Suppressor macrophage treated with lipopolysaccharide for 4 hours (primary cell): ENCODE measurements at places on chromosomes 1 and 21.

DNA sequence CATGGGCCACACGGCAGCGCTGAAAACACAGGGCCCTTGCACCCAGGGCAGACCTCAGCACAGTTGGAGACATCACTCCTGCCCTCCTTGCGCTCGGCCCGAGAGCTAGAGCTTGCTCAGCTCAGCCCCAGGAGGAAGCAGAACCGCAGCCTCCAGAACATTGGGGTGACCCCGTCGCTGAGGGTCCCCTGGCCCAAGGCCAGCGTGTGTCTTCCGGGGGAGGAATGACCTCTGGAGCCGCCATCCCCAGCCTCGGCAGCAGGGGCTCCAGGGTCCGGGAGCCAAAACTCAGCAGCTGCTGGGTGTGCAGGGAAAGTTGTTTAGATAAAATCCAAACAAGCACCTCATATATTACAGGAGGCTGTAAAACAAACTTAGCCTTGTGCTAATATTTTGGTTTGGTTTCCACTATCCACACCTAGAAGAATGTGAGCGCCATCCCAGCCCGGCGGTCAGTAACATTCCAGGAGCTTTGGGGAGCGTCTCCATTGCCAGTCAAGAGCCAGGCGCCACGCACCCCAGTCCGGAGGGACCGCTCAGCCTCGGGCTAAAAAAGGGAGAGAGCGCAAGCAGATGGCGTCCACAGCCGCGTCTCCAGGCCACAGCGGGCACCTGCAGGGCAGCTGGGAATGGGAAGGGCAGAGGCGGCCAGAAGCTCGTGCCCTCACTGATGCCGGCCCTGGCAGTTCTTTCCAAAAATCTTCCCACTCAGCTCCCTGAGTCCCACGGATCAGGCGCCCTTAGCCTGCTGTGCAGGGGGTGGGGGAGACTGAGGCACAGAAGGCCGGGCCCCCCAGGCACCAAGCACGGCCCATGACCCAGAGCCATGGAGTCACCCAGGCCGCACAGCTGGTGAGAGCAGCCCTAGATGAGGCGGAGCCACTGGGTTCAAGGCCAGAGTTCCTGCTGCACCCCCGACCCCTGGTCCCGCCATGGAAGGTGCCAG, 52.0 kb downstream of the SLX9 start:
- DNase-seq: no peak

- peak; percentile 61 for DNase-seq
These were observed 46.6 kb downstream of the FCRL5 start for GRCh38 chr1:157505481-157506272.

GRCh38 chr21:42531771-42532170, 18.1 kb downstream of the SLC37A1 start:
- no peak for DNase-seq

- DNase-seq: no peak
These were observed 1.6 kb upstream of the MARK1 start for GRCh38 chr1:220526294-220526693.

GRCh38 chr21:37628362-37628761, 261.8 kb downstream of the DYRK1A start:
- no peak for DNase-seq

DNA sequence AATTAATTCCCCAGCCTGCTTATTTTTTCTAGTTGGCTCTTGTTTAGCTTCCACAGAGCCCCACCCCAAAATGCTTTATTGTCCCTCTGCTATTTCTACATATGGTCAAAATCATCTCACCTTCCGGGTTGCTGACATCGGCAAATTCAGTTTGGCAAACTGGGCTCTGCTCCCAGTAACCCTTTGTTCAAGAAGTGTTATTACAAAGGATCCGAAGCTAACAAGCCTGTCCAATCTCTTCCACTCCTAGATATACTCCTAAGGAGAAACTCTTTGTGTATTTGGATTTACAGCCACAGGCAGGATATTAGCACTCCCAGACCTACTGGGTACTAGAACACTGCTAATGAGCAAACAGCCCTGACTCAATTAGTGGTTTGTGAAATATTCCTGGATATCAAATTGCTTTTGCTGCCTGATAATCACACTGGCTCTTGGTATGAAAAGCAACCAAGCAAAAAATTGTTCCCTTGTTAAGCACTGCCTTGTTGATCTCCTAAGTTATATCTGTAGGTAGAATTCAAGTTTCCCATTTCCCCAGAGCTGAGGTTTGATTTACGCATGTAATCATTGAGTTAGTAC, 4.0 kb downstream of the JUN start:
- peak; percentile 16 for DNase-seq

DNA sequence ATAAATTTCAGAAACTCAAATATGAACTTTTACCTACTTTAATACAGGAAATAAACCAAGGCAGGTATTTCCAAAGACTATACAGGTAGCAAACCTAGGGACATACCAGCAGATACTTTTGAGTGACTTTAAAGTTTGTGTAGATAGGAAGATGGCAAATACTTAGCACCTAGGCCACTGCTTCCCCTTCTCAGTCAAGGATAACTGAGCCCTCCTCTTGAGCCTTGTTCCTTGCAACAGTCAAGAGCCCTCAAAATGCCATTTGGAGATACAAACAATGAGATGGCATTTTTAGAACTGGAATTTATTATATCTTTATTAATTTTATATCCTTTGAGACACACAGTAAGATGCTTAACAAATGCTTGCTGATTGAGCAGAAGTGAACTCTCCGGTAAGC, 65.9 kb downstream of the LPGAT1 start:
- no peak for DNase-seq

DNA sequence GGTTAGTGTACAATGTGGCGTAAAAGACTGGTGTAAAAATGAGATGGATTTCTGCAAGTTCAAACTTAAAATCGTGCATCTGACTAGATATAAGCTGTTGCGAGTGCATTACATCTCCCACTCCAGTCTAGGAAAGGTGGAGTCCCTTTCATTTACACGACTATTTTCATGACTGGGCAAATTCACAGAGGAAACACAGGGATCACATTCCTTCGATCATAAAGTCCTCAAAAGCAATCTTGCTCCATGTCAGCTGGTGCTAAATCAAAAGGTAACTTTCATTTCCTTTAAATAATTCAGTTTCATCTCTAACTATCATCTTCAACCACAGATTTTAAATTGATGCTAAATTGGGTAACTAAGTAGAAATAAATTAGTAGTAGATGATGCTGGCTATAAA, 100.0 kb downstream of the HLCS start:
- no peak for DNase-seq

DNA sequence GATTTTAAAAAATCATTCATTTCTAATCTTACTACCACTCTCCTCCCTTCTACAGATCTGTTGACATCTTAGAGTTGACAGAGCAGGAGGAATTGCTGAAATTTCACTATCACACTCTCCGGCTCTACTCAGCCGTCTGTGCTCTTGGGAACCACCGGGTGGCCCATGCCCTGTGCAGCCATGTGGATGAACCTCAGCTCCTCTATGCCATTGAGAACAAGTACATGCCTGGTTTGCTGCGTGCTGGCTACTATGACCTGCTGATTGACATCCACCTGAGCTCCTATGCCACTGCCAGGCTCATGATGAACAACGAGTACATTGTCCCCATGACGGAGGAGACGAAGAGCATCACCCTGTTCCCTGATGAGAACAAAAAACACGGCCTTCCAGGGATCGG, 276.7 kb downstream of the ZP4 start:
- no peak for DNase-seq

- DNase-seq: peak; percentile 10
These were observed 30.3 kb upstream of the PLA2G2C start for GRCh38 chr1:20216574-20216973.

DNA sequence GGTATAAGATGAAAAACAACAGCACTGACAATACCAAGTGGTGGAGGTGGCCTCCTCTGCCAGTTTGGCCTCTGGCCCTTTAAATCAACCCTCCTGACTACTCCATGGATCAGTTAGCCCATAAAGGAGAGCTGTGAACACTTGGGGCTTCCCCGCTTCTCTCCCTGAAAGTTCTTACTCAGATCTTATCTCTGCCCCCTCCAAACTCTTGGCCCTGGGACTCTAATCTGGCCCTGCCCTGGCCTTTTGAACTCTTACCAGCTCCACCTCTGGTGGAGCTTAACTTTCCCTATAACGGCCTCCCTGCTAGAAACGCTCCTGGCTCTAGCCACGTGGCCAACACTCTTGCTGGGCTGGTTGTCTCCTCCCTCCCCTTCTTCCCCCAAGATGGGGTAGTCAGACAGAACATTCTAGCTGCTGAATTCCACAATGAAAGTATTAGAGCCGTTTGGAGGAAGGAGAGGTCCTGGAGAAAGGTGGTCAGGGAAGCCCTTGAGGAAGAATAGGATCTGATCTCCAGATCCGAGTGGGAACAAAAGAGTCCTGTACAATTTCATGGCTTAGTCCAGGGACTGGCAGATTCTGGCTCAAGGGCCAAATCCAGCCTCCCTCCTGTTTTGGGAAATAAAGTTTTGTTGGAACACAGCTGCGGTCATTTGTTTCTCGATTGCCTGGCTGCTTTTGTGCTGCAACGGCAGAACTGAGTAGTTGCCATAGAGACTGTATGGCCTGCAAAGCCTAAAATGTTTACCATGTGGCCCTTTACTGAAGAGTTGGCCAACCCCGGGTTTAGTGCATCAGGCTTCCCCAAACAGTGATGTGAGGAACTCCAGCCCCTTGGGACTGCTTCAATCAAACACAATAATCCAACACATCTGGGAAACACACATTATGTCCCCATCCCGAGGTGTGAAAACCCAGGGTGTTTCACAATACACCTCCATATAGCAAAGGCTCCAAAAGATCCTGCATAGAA, 9.5 kb upstream of the PIGR start:
- DNase-seq: peak; percentile 63

DNA sequence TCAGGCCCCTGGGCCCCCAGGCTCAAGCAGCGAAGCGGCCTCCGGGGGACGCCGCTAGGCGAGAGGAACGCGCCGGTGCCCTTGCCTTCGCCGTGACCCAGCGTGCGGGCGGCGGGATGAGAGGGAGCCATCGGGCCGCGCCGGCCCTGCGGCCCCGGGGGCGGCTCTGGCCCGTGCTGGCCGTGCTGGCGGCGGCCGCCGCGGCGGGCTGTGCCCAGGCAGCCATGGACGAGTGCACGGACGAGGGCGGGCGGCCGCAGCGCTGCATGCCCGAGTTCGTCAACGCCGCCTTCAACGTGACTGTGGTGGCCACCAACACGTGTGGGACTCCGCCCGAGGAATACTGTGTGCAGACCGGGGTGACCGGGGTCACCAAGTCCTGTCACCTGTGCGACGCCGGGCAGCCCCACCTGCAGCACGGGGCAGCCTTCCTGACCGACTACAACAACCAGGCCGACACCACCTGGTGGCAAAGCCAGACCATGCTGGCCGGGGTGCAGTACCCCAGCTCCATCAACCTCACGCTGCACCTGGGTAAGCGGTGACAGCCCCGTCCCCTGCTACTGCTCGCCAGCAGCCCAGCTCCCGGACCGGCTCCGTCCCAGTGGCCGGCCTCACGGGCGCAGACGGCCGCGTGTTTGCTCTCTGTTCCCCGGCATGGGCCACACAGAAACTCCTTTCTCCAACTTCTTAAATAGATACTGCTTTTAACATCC, 539 bp downstream of the LAMC1 start:
- peak; percentile 39 for DNase-seq

GRCh38 chr1:151594143-151594625, 17.7 kb upstream of the SNX27 start:
- DNase-seq: peak; percentile 52

DNA sequence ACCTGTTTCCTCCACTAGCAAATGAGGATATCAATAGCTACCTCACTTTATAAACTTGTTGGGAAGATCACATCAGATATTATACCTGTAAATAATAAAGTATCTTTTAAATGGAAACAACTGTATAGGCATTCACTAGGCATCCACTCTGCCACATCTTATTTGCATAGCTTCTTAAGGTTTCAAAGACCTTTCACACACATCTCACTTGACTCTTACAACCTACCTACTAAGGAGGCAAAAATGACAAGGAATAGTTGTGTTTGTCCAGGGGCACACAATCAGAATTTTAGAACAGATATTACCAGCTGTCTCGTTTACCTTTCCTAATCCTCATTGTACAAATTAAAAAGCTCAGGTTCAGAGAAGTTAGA, 51.5 kb downstream of the VANGL2 start:
- no peak for DNase-seq

DNA sequence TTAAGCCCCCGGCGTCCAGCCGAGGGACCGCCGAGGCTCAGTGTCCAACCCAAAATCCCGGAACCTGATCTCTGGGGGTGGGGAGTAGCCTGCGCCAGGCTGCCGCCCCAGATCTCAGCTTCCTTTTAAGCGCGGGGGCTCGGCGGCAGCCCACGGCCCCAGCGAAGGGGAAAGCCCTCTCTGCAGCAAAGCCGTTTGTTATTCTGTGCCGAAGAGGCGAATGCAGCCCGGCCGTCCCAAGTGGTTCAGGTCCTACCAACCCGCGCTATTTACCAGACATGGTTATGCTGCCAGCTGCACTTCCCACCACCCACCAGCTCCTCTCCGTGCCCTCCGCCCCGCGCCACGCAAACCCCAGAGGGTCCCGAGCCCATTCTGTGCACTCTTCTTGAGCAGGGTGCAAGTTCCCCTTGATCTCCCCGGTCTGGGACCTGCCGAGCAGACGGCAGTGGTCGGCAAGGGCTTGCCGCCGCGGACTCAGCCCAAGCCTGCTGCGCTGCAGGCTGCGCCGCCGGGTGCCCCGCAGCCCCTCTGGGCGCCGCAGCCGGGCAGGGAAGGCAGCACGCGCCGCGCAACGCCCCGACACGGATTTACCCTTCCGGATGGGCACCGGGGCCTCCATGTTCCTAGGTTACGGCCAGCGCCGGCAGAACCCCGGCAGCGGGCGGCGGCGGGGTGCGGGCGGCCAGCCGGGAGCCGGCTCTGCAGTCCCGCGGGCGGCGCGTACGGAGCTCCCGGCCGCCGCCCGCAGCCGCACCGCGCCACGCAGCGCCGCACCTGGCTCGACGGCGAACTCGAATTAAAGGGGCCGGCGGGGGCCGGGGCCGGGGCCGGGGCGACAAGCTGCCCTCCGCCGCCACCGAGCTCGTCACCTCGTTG, 738 bp upstream of the KCNA2 start:
- no peak for DNase-seq

DNA sequence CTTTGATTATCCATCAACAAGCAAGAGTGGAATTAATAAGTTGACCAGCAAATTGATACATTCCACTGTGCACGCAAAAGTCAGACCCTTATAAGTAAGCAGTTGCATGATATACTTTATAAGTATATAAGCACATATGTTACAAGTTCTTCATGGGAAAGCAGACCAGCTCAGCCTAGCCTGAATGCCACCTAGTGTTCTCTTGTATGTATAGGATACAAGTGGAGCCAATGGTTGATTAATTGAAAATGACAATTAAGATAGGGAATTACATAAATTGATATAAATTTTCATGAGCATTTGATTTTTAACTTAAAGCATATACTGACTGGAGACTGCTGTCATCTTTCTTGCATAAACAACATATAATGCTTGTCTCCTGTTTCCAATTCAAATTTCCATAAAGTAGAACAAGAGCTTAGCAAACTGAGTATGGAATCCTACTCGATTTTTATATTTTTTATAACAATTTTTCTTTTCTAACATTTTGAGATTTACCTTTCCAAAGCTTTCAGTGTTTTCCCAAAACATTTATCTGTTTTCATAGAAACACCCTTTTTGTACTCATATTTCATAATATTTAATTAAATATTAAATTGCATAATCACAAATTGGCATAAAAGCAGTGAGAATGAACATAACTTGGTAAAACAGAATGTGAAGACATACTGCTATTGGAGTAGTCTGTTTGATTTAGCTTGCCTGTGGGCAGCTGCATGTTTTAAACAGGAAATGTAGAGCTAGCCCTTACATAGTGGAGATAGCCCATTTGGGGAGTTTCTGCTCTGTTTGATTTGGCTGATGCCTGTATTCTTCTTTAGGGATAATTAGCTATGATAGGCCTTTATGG, 62.8 kb downstream of the MAGI3 start:
- peak; percentile 21 for DNase-seq
